Ureter (tissue), 1 donor: ENCODE measurements at places on chromosomes 2 and 18. TPM values are rescaled to one million over a fixed set of nuclear protein-coding genes. Genes with fewer than 3 reads are reported as not detected.

- DNase-seq = no peak
Measured at GRCh38 chr2:214558341-214558740, 147.5 kb downstream of the VWC2L start.

Gene MATN3
- total RNA-seq = 2.2 TPM

DNA sequence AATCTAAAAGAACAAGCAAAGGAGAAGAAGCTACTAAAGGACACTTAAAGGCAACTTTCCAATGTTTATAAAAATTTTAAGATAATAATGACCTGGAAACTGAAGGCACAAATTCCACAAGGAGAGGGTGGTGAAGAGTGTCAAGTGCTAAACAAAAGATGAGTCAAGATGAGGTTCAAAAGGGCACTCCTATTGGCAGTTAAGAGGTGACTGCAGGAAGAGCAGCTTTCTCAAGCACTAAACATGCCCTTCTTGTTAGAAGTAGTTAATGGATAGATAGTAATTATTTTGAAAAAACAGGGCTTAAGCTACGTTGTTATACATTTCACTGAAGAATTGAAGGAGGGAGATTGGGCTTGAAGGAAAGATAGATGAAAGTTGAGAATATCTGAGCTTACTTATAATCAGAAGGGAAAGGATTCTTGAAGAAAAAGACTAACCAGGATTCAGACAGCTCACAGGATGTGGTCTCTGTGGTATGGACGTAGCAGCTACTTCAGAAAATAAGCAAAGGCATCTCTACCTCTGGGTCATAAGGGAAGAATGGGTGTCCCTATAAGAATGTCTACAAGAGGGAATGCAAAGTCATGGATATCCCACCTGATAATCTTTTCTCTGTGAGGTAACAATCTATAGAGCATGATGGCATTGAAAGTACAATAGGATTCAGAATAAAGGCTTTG is 454.7 kb upstream of the SLC39A10 start:
- no peak for DNase-seq

GRCh38 chr2:37599688-37600525 is 71.5 kb downstream of the CDC42EP3 start:
- DNase-seq = no peak

- no peak for DNase-seq
Measured at GRCh38 chr2:46116150-46116549, 181.1 kb upstream of the EPAS1 start.

DNA sequence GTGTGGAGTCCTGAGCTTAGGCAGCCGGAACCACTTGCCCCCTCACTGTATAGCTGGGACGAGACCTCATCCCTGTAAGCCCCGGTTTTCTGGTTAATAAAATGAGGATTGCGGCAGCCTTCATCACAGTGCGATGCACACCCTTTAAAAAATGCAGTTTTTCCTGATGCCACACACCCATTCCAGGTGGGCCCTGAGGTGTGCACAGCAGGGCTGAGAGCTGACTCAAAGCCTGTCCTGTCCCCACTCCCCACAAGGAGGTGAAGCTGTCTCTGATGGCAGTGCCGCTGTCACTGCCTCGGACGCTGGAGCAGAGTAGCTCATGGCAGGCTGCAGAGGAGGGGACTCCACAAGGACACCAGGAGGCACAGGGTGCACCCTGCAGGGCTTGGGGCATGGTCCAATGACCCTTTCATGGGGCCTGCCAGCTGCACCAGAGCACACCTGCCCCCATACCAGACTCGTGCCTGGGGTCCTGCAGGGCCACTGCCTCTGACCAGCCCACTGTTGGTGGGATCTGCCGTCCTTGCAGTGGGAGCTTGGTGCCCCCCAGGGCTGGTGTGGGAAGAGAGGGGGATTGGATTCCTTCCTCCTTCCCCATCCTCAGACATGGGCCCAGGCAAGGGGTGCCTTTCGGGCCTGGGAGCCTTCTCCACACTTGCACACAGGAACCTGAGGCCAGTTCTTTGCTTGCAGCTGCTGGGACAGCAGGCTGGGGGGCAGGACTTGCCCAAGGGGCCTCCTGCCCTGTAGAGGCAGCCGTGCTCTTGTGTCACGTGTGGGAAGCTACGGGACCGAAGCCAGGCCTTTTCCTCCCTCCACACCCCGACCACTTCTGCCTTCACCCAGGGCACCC is 22.8 kb downstream of the GPC1 start:
- DNase-seq = no peak

DNA sequence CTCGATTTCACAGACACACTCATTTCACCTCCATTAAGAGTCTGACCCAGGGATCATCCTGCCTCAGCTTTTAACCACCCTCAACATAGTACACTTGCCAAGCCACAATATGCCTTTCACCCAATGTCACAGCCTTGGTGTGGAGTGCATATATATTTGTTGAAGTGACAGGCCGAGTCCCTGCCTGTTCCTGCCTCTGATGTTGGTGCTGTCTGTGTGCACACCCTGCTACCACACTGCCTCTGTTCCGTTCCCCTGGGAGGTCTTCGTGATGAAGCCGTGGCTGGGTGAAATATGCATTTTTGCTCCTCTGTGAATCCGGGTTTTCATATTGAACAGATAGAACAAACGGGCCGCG is 90.3 kb downstream of the RNF144A start:
- no peak for DNase-seq

- no peak for DNase-seq
Measured at GRCh38 chr2:230922951-230923717, 1.9 kb downstream of the GPR55 start.

DNA sequence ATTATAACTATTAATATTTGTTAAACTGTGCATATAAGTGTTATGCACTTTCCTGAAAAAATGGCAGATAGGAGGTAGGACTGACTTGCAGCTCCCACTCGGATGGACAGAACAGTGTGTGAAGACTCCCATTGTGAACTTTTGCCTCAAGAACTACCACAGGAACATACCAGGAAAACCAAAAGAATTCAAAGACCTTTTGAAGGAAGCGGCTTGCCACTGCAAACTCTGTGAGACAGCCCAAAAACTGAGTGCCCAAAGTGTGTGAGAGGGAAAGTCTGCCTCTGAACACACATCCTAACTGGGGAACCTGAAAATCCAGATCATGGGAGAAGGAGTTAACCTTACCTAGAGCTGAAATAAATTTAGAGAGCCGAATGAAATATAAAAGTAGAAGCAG is 171.0 kb downstream of the ZBTB7C start:
- no peak for DNase-seq

GRCh38 chr18:79006106-79006795 is 26.6 kb downstream of the SALL3 start:
- DNase-seq = no peak
